ENCODE measurements at places on chromosomes 12 and 14. TPM values are rescaled to one million over a fixed set of nuclear protein-coding genes. Genes with fewer than 3 reads are reported as not detected.

DNA sequence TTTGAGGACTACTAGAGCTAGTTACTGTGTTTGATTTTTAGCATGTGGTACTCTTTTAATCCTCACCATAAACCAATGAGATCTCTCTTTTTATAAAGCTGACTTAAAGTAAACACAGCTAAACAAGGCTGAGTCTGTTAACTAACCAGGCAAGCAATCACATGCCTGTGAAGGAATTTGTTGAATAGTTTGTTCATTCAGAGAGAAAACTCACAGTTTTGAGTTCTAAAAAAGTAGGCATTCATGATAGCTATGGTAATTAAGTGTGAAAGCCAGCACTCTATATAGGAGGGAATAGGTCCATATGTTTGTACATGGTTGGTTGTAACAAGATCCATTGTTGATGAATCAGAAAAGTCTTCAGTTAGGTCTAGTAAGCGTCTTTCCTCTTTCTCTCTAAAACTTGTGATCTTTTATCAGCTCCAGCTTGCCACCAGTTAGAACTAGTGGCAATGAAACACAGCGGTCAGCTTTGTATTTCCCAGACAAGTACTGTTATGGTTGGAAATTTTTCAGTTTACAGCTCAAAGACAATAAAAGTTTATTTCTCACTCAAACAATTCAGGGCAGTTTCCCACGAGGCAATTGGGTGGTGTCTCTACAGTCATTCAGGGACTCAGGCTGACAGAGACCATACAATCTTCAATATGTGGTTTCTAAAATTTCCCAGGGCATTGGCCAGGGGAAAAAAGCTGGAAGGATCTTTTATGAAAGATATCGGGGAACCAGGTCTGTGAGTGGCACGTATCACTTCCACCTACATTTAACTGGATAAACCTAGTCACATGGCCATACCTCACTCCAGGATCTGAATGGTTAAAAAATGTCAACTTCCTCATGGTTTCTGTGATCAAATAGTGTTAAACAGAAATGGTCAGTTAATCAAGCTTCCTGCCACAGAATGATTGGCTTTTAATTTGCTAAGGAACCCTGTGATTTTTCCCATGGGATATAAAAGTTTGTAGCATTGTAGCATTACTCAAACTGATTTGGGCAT is 203.1 kb downstream of the KIF21A start:
- DNase-seq: no peak

DNA sequence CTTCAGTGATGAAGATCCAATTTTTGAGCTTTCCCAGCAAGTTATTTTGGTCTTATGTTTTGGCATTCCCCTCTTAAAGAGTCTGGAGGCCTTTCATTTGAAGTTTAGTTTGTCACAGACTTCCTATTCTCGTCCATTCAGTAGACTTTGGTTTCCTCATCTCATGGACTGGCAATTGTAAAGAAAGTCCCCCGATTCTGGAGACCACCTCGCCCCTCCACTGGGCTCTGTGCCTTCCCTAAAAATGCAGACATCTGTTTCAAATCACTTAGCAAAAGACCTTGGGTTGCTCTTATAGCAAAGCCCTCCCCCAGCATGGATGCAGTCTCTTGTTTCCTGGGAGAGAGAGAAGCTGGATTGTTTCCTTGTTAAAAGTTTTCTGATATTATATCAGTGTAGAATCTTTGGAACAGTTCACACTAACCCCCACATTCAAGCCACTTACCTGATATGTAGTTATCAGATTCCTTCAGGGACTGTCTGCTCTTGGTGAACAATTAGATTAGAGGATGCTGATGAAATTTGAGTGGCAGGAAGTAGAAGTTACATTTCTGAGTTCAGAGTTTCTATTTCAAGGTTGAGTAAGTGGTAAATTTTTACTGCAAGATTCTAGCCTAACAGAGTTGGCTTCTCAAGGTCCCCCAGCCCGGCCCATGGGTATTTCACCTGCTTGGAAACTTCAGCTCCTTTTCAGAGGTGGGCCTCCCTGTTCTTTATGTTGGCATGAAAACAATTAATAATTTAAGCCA is 56.3 kb downstream of the PLXNC1 start:
- no peak for DNase-seq

DNA sequence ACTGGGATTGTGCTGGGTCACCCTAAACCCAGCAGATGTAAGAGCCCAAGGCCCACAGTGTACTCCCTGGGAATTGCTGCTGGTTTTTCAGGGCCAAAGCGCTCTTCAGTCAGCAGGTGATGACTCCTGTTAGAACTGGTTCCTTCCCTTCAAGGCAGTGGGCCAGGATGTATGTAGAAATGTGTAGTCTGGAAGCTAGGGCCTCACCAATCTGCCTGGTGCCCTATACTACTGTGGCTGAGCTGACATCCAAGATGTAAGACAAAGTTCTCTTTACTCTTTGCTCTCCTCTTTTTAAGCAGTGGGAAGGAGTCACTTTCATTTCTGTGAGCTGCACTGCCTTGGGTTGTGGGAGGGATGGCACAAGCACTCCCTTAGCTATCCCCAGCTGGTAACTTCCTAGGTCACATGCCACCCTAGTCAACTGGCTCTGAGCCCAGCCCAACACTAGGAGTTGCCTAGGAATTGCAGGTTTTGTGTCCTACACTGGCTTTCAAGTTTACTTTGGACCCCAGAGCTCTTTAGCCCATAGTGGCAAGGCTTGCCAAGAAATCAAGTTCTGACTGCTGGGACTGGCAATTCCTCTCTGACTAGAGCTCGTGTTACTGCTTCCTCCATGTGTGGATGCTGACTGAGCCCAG is 249.2 kb downstream of the C12orf50 start:
- no peak for DNase-seq

- DNase-seq: no peak
Measured at GRCh38 chr12:47881051-47881450, 23.7 kb downstream of the VDR start.

Gene GALNT6
- 5.8 TPM for polyA plus RNA-seq

Gene DAAM1
- 60.4 TPM for polyA plus RNA-seq

Gene RPGRIP1
- 0.40 TPM for polyA plus RNA-seq

All from renal cortex interstitium (tissue), 15 donors.